ENCODE measurements at places on chromosomes 13 and 19.

DNA sequence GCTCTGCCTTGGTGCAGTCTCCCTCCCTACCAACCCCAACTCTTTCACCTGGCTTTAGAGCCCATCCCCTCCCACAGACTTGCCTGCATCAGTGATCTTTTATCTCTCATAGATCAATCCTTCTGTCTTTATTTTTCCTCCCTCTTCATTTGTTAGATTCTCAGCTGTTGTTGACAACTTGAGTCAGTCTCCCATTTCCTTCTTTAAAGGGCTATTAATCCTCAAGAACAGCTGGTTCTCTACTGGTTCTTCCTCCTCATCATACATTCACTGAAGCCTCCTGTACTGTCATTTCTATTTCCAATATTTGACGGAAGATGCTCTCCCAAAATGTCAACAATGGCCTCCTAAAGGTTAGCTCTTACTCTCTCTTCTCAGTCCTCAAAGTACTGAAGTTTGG, 408.2 kb downstream of the TBC1D4 start:
- no peak for DNase-seq

DNA sequence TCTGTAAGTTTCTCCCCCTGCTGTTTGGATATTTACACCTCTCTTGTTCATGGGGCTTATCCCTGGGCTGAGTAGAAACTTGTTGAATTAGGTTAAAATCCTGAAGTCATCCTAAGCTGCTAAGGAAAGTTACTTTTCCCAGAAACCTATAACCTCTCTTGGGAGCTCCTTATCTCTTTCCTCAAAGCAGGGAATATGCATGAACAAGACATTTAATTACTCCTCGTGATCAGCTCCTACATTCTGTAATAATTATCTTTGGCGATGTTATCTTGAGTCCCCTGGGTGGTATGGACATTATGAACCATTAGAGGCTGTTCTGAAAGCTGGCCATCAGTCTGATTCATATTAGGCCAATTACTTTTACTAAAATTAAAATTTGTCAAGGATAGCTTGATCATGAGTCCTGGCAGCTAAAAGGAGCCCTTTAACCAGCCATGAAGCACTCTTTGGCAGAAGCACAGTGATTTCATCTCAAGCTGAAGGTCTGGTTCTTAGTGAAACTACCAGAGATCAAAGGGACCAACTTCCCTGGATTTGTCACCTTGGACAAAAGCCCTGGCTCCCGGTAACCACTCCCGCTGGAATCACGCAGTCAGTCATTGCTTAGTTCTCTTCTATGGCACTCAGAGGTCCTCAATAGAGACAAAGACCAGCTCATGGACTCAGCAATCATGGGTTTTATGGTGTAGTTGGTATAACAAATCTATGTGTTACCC, 811.8 kb downstream of the UQCRFS1 start:
- no peak for DNase-seq

DNA sequence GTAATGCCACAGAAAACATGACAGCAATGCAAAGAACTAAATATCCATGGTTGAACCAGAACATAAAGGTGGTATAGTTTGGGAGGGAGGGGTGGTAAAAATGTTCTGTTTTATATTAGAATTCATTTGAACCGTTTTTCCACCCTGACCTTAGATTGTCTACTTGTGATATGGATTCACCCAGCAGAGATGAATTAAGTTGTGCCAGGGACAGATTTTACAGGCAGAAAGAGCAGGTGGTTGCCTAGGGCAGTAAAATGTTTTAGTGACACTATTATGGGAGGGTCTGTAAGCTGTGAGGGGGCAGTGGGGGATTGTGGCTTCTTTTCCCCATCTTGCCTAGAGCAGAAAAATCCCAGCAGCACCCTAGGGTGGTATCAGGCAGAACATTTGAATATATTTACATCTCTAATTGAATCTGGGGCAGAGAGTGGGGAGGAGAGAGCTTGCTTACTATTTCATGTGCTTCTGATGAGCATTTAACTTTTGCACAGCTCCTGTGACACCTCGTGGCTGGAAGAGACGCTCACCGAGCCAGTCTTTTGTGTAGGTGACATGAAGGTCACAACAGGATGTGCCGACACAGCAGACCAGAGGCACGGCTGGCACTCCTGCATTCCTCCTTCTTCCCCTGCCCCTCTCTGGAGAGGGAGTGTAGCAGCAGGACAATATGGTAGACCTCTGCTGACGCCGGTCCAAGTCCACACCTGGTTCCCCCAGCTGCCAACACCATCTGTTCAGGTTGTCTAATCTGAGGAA, 452.3 kb downstream of the IRS2 start:
- DNase-seq: no peak

GRCh38 chr13:74465271-74465670, 331.1 kb upstream of the KLF12 start:
- no peak for DNase-seq

GRCh38 chr13:106656186-106656585, 88.2 kb upstream of the ARGLU1 start:
- no peak for DNase-seq

DNA sequence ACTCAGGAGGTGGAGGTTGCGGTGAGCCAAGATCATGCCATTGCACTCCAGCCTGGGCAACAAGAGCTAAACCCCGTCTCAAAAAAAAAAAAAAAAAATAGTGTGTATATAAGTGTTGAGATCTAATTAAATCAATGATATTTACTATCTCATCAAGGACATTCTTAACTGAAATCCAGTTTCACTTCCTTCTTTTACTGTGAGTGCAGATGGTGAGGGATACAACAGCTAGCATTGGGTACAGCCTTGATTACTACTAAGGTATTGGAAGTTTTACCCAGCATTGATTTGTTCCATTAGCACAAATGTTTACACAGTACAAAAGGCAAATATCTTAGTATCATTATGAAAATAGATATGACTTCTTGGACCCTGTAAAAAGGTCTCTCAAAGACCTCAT, 546.6 kb downstream of the KCTD12 start:
- DNase-seq: no peak

DNA sequence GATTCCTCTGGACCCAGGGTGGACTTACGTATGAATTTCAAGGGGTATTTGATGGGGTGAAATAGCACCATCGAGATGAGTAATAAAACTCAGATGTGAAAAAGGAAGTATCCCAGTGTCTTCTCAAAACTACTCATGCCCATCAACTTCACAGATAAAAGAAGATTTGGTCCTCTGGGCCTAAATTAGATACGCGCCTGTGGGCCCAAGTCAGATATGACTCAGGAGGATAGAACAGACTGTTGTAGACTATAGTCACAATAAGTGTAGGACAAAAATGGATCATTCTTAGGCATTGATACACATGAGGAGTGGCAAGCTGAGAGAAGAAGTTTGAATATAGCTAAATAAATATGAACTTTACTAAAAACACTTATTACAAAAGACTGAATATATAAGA, 2438.8 kb downstream of the PCDH9 start:
- DNase-seq: no peak

DNA sequence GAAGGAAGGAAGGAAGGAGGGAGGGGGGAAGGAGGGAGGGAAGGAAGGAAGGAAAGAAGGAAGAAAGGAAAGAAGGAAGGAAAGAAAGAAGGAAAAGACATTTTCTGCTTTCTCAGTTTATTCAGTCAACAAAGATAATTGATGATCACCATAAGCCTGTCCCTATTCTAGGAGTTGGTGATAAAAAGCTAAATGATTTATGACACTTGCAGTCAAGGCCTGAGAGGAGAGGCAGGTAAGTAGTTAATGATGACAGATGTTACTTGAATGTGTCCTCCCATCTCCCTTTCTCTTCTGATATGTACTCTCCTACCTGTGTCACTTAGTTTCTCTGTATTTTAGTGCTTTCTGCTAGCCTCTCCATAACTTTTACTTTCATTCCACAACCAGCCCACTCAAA, 141.3 kb downstream of the SLITRK6 start:
- no peak for DNase-seq

DNA sequence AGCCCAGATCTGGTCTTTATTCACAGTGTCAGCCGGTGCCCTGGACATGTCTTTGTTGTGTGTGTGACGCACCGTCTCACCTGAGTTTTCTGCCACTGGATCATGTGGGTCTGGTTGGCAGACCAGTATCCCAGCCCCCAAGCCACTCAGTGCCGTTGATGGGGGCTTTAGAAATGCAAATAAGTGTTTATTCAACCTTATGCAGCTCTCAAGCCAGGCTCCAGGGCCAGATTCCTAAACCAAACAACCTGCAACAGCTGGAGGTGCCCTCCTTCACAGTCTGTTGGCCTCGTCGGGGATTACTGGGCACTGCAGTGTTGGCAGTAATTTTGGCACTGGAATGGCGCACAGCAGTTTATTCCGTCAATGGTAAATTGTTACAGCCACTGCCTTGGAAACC, 21.6 kb downstream of the FAM124A start:
- DNase-seq: no peak

Measured in stimulated activated CD8-positive, alpha-beta memory T cell treated with anti-CD3 and anti-CD28 coated beads, Interleukin-4, amount 100 ng/mL, for 1 hour (primary cell).